ENCODE measurements at places on chromosomes 3 and 15. TPM values are rescaled to one million over a fixed set of nuclear protein-coding genes. Genes with fewer than 3 reads are reported as not detected.

Gene ARPP21
- not detected for total RNA-seq

Gene HRH1
- 28.3 TPM for total RNA-seq

Gene DHX36
- 62.8 TPM for total RNA-seq

Gene FSIP1
- 0.65 TPM for total RNA-seq

Gene LTF
- not detected for total RNA-seq

Gene AGBL1
- not detected for total RNA-seq

Gene THSD4
- 159 TPM for total RNA-seq

Gene AADACL2
- total RNA-seq, result not detected

Gene PLCL2
- total RNA-seq, result 5.4 TPM

Gene KCNMB2
- total RNA-seq, result not detected

Gene PIERCE2
- 0.89 TPM for total RNA-seq

Gene ULK4
- 17.2 TPM for total RNA-seq

Gene TNFAIP8L3
- 6.6 TPM for total RNA-seq

Gene AGTR1
- total RNA-seq, result 5.7 TPM

Gene GOLGA8J
- total RNA-seq, result not detected

Gene ZPLD1
- total RNA-seq, result 0.42 TPM

Gene OR5K4
- not detected for total RNA-seq

Gene CDHR4
- not detected for total RNA-seq

Gene ACTRT3
- total RNA-seq, result 3.4 TPM

Gene PLEKHO2
- 23.2 TPM for total RNA-seq

Gene TERC
- total RNA-seq, result 21.7 TPM

Gene FRG2C
- not detected for total RNA-seq

All from smooth muscle cell of the umbilical artery (primary cell).